Posterior vena cava (tissue), 2 donors: ENCODE measurements at places on chromosomes 16 and 17. TPM values are rescaled to one million over a fixed set of nuclear protein-coding genes. Genes with fewer than 3 reads are reported as not detected.

DNA sequence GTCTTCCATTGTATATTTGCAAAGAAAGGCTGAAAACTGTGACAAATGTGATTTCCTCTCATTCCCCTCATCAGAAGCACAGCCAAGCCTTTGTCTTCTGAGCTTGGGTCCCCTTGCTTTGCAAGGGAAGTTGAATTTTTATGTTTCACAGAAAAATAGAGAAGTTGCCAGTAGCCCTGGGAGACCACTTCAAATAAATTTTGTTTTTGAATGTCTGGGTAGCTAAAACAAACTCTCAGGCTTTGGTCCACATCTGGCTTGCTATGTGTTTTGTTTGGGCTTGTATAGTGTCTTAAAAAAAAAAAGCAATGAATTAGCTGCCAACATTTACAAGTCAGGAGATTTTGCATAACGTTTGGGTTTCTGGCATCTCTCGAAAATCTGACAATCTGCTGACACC is 24.1 kb downstream of the PIK3R6 start:
- DNase-seq = no peak

- DNase-seq = no peak
Observed at GRCh38 chr17:1959871-1960544, 65.1 kb downstream of the RTN4RL1 start.

CCDC40 gene
- total RNA-seq = 10.4 TPM

GP1BA gene
- not detected for total RNA-seq

DNA sequence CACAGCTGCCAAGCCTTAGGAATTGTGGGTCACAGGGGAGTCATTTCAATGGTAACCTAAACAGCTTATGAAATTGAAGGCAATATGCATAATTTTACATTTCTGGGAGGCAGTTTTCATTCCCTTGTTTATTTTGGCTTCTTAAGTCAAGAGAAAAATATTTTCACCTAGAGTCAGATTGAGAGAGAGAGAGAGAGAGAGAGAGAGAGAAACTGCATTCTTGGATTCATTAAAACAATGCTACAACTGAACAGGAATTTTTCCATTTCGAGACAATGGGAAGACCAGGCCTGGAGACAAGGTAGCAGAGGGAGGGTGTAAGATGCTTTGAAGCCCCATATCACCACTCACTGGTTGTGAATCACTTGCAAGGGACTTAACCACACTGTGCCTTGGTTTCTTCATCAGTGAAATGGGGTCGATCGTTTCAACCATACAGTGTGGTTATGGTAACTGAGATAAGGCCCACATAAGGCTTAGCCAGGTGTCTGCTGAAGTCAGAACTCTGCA is 224.7 kb upstream of the IRX3 start:
- DNase-seq = no peak

- DNase-seq = no peak
Observed at GRCh38 chr16:70635336-70636016, 10.9 kb upstream of the IL34 start.

DNA sequence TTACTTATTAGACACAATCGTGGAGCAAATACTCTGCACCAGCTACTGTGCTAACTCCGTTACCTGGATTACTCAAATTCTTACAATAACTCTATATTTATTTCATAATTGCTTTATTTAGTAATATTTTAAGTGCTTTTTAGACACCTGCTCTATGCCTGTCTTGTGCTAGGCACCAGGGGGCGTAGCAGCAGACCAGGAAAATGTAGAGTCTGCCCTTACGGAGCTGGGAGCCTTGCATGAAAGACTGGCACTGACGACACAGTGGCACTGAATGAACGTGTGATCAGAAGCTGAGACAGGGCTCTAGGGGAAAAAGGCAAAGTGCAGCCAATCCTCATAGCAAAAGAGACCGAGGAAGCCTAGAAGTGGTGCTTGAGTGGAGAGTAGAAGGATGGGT is 486.5 kb downstream of the CDH13 start:
- no peak for DNase-seq

DNA sequence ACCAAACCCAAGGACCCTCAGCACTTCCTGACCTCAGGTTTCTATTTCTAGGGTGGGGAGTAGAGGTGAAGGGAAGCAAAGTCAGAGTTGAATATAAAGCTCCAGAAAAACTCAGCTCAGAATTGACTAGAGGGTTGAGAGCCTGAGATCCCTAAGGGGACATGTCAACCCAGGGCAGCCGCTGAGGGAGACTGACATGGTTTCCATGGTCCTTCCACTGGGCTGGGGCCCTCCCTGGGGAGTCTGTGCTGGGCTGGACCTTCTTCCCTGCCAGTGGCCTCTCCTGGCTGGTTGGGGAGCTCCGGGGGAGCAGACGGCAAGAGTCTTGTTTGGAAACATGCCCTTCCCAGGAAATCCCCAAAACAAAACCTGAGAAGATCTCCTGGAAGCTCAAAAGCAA is 121.3 kb downstream of the METRNL start:
- peak; percentile 78 for DNase-seq

DNA sequence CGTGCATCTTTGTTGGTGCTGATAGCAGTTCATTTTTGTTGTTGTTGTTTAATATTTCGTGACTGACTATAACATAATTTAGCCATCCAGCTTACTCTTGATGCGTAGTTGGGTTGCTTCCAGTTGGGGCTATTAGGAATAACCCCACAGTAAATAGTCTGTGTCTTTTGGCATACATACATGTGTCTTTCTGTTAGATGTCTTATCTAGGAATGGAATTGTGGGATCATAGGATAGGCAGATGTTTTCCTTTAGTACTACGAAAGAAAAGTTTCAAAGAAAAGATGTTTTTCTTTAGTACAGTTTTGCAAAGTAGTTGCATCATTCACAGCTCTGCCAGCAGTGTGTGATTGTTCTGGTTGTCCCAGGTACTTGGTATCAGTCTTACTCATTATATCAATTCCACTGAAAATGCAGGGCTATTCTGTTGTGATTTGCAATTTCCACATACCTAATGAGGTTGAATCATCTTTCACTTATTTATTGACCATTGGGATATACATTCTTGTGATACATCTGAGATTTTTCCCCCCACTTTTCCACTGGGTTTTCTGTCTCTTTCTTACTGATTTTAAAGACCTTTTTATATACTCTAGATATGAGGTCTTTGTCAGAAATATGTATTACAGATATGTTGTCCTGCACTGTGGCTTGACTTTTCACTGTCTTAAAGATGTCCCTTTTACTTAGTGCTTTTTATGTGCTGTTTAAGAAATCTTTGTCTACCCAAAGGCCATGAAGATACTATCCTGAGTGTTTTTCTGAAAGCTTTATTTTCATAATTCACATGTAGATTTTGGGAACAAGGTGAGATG is 173.3 kb downstream of the MRTFB start:
- DNase-seq = no peak
